Cerebellar nuclear complex (tissue), 1 donor: ENCODE measurements at places on chromosomes 12 and 14.

DNA sequence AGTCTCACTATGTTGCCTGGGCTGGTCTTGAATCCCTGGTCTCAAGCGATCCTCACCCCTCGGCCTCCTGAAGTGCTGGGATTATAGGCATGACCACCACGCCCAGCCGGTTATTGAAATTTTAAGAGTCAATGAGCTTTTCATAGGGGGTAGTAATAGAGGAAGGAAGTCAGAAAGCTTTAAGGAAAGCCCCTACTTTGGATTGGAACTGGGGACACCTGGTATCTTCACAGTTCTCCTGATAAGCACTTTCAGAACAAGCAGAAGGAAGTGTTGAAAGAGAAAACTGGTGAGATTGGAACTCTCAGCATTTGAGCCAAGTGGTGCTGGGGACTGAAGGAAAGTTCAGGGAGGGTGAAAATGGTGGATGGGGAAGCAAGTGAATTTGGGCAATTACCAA lies 5.1 kb downstream of the SLC4A8 start:
- no peak for DNase-seq

DNA sequence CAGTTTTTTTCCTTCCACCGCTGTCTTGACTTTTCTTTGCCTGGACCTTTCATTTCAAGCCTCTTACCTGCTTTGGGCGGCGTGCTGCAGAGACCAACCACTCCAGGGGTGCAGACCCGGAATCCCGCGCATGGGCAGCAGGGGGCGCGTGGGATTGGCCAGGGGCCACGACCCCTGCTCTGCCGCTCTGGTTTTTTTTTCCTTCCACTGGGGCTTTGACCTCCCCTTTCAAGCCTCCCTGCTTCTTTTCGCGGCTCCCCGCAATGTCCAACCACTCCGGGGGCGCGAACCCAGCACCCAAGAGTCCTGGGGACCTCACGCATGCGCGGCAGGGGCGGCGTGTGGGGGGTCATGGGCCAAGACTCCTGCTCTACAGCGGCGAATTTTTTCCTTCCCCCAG lies 325.1 kb downstream of the ALG10 start:
- DNase-seq = no peak

DNA sequence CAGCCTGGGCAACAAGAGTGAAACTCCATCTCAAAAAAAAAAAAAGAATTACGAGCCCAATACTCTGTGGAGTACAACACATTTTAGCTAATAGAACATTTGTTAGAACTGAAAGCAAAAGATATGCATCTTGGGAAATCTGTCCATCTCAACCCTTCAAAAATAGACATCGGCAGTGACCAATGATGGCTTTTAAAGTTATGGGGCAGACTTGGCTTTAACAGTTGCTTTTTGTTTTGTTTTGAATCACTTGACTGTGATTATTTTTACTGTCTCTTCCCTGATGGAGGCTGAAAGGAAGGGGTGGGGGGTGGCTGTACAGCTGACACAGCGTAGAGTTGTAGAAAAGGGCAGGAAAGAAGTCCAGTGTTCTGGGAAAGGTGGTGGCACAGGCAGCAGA lies 2.2 kb downstream of the FKBP11 start:
- DNase-seq = no peak

- DNase-seq = no peak
Observed at GRCh38 chr12:32811686-32812392, 56.1 kb upstream of the YARS2 start.

- DNase-seq = no peak
Observed at GRCh38 chr14:96905825-96906224, 108.6 kb downstream of the VRK1 start.

DNA sequence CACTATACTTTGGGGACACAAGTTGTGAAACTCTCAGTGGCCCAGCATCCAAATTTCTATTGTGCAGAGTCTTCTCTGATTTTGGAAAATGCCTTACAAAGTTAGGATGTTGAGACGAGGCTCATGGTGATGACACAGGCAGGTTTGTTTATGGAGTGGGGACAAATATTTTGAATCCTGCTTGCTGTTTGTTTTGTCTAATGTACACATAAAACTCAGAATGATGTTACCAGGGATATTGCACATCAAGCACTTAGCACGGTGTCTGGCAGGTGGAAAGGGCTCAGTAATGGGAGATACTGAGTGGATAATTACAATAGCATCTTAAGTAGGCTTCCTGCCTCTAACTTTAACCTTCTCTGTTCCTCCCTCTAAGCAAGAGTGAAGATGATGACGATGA lies 628.9 kb upstream of the TBX3 start:
- DNase-seq = no peak

- DNase-seq = no peak
Observed at GRCh38 chr12:8033153-8034044, 883 bp downstream of the FOXJ2 start.

GRCh38 chr14:62118461-62118860 lies 356.2 kb downstream of the SNAPC1 start:
- no peak for DNase-seq

GRCh38 chr12:46227616-46228015 lies 41.2 kb downstream of the SLC38A1 start:
- no peak for DNase-seq

DNA sequence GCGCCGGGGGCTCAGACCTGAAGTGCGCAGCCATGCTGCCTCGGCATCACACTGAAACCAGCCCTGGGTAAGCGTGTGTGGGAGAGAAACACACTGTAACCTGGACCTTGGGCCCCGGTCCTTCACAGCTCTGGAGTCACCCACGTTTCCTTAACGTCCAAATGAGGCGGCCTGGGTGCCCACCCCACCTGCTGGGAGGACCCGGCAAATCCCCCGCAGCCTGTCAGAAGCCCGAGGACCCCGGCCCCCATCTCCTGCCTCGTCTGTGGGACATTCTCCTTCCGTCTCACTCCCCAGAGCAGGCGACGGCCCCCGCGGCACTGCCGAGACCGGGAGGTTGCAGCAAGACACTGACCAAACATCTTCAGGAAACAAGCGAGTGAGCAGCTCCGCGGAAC lies 66.5 kb upstream of the GALNT9 start:
- no peak for DNase-seq

DNA sequence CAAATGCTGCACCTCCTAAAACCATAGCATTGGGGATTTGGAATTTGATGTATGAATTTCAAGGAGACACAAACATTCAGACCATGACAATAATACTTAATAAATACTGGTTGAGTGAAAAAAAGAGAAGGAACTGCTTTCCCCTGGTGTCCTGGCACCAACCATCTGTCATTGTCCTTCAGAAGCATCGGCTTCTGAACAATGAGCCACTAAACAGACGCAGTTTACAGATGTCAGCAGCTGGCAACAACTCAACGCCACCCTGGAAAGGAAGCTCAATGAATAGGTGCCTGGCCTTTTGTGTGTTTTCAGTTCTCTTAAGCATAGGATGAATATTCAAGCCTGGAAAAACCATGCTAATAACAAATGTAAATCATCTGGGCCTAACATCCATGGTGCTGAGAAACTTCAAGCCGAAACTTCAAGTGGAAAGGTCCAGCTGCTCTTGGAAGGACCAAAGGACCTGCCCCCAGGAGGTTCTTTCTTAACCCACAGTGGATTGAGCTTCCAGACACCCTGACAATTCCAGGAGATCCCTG lies 101.3 kb downstream of the WIF1 start:
- DNase-seq = no peak

DNA sequence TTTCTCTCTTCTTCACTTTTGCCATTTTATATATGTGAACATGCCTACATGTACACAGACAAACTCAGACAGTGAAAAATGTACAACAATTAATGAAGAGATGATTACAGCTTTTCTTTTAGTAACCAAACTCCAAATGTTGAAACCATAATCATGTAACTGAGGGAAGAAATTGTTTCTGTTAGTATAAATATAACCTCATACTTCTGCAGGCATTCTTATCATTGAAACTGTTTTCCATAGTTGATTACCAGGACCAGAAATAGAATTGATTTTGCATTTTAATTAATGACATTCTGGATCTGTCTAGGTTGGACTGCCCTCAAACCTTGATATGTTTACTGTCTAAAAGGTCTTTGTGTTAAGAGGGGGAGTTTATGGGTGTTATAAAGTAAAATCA lies 3.2 kb downstream of the ANO4 start:
- no peak for DNase-seq
